GM04503 (cell line): ENCODE measurements at places on chromosomes 7 and 10.

DNA sequence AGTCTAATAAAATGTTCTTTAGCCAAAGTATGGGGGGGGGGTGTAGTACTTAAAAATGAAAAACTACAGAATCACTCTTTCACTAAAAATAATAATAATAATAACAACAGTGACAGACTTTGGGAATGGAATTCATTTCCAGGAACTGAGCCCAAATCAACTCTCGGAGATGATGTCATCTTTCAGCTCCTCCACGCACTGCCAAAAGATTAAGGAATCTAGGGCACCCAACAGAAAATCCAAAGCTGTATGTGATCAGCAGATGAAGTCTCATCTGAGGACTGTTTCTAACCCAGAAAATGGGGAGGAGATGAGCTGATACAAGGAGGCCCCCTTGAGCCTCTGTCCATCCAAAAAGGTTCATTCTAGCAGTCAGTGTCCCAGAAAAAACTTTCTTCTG lies 54.5 kb downstream of the GRB10 start:
- peak; percentile 39 for DNase-seq

- DNase-seq: no peak
Measured at GRCh38 chr7:153002115-153002514, 242.6 kb downstream of the ACTR3B start.

DNA sequence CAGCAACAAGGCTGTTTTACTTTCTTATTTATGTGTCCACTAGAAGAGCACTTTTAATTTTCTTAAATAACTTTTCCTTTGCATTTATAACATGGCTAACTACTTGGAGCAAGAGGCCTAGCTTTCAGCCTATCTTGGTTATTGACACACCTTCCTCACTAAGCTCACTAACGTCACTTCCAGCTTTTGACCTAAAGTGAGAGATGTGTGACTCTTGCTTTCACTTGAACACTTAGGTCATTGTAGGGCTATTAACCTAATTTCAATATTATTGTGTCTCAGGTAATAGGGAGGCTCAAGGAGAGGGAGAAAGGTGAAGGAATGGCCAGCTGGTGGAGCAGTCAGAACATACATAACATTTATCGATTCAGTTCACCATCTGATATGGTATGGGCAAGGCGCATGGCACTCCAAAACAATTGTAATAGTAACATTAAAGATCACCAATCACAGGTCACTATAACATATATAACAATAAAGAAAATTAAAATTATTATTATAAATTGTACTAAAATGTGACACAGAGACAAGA lies 95.0 kb upstream of the FAM20C start:
- DNase-seq: no peak

DNA sequence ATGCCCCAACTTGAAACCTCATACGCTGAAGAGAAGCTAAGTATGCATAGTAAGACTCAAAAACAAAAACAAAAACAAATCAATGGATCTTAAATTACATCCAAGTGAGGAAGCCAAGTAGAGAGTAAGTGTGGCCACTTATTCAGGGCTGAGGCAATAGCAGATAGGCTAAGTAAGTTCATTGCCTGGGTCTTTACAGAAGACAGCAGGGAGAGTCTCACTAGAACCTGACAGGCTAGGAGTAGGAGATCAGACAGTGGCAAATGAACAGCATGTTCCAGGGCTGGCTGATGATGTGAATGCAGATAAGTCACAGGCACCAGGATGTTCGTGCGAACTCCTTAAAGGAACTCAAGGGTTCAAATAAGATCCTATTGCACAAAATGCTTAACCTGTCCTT lies 568.6 kb downstream of the KCNMA1 start:
- DNase-seq: no peak

- DNase-seq: no peak
Measured at GRCh38 chr7:71746006-71746405, 614.1 kb downstream of the GALNT17 start.

DNA sequence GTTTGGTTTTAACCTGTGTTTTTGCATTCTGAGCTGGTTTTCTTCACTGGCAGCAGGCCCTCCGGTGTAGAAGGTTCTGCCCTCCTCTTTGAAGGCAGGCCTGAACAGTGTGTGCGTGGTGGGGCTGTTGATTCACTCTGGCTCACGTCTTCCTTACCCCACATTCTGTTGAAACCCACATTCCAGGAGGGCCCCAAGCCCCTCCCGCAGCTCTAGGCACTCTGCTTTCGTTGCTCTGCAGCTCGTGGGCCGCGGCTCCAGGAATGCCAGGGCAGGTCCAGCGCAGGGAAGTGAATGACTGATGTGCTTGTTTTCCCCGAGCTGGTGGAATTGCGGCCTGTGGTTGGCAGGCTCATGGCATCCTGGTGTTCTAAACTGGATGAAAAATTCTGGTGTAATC lies 49.0 kb downstream of the HTRA1 start:
- no peak for DNase-seq

GRCh38 chr10:474946-475345 lies 214.5 kb downstream of the DIP2C start:
- no peak for DNase-seq

DNA sequence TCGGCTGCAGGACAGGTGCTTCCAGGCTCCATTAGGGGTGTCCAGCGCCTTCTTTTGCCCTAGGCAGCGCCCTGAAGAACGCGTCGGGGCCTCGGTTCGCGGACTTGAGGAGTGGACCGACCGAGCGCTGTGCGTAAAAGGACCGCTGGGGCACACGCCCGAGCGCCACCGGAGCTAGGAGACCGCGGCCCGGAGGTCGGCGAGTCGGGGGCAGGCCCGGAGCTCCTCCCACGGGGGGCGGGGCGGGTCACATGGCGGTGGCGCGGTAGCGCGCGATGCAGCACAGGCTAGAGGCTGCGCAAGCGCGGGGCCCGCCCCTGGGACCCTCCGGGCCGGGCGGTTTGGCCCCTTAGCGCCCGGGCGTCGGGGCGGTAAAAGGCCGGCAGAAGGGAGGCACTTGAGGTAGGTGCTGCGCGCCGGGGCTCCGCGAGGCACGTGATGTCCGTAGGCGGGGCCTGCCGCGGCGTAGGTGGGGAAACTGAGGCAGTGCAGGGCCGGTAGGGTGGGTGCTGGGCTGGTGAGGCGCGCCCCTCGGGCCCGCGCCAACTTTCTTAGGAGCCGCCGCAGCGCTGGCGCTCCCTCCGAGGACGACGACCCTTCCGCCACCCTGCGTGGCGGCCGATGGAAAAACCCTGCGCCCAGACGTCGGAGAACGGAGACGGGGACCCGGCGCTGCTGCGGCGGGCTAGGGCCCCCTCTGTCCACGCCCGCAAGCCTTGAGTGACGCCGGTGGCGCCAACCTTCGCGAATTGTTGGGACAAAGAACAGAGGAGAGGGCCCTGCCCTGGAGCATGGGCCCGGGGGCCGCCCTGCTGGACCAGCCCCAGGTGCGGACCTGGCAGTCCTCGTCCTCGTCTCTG lies at the start of gene PRXL2A:
Gene PRXL2A, plus strand, starts transcription at position 310 of the 860 bp plus-strand sequence. CDS start 11,917 bp downstream, outside the sequence.
- no peak for DNase-seq
